ENCODE measurements at places on chromosomes 5 and 9.

- peak; percentile 73 for DNase-seq
These were observed 247.3 kb downstream of the MAN2A1 start for GRCh38 chr5:109936996-109937395.

DNA sequence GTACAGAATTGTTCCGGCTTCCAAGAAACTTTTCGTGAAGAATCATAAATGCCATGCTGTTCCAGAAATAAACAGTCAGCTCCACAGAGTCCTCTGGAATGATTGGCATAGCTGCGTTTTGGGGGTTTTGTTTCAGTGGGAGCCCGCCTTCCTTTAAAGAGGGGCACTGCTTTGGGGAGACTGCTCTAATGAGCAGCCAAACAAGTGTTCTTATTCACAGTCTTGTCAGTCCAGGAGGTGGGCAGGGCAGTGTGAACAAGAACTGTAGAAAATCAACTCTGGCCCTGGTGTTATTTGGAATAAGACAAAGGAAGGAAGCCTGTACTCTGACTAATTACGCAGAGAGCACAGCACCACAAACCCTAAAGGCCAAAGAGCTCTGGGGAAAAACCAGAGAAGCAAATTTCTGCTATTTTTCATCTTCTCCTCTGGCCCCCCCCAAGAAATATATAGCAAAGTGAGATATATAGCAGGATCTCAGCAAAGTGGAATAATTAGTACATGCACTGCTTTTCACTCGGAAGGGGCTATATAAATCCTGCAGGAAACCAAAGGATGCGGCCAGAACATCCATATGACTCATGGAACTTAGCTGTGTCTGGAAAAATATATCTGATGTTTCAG is 92.9 kb downstream of the GLDC start:
- no peak for DNase-seq

DNA sequence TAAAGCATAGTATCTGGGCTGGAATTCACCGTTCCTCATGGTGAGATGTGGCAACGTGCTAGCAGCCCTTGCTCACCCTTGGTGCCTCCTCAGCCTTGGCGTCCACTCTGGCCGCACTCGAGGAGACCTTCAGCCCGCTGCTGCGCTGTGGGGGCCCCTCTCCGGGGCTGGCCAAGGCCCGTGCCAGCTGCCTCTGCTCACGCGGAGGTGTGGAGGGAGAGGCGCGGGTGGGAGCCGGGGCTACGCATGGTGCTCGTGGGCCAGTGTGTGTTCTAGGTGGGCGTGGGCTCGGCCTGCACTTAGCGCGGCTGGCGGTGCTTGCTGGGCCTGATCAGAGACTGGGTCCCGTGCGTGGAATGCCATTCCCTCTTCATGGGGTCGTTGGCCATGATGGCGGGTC is 424.2 kb downstream of the KCTD16 start:
- DNase-seq = no peak

DNA sequence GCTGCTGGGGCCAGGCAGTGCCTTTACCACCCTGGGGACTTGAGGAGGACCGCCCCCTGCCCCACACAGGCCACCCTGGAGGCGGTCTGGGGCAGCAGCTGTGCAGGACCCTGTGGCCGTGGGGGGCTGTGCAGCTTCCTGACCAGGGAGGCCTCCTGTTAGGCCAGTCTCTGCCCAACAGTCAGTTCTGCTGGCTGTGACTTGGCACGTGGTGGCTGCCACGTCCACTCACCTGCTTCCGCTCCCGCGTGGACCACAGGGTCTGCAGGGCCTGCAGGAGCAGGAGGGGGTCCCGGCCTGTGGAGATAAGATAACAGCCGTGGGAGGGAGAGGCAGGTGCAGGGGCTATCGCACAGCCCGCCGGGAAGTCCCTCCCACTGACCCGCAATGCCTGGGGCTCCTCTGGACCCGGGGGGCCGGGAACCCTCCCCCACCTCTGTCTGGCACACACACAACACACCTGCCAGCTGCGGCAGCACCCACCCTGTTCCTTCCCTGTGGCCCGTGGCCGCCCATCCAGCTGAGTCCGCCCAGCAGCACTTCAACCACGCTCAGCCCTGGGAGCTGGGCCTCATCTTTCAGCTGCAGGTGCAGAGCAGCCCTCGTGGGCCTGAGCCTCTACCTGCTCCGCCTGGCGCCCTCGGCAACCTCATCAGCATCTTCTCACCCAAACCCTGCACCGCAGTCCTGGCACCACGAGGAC is 39.7 kb downstream of the EXD3 start:
- DNase-seq = no peak

- DNase-seq = peak; percentile 95
These were observed 29.3 kb downstream of the PRRC2B start for GRCh38 chr9:131423171-131423581.

DNA sequence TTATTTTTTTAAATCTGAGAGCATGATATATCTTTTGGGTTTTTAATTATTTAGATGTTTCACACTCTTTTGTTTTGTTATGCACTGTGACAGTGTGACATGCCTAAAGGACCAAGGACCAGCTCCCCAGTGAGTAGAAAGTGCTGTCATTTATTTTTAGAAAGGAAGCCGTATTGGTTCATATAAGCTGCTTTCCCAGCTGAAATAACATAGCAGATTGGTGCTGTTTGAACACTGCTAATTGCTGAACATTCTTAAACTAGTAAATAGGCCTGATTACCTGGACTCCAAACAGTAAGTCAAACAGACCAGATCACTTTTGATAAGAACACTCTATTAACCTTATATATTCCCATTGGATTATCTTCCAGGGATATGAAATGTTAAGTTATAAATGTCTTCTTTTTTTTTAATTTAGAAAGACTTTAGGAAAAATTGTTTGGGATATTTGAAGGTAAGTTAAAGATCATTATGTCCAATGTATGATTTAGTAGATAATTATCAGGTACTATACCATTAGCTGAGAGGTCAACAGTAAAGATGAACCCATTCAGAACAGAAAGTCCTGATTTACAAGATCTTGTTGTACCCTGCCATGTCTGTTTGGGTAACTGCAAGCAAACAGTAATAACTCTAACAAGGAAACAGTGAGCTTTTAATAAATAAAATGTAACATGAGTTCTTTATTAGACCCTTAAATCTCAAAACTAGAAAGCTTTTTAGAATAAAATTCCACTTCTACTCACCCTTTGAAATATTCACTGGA is 27.8 kb upstream of the ELL2 start:
- DNase-seq = no peak

DNA sequence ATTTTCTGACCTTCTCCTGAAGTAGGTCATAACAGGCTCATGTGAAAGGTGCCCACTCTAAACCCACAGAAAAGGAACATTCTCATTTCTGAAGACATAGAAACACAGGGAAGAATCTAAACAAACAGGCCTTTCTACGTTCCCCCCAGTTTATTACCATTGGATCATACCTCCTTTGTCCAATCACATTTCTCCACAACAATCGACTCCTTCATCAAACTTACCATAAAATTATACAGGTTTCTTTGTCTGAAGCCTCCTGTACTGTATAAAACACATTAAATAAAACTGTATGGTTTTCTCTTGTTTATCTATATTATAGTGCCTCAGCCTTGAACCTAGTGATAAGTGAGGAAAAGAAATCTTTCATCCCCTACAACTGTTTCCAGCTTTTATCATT is 340.7 kb downstream of the ENC1 start:
- no peak for DNase-seq

GRCh38 chr9:78298046-78298765 is 1.3 kb downstream of the PSAT1 start:
- no peak for DNase-seq

- DNase-seq = peak; percentile 11
These were observed 191.8 kb downstream of the PRR16 start for GRCh38 chr5:120655828-120656435.

DNA sequence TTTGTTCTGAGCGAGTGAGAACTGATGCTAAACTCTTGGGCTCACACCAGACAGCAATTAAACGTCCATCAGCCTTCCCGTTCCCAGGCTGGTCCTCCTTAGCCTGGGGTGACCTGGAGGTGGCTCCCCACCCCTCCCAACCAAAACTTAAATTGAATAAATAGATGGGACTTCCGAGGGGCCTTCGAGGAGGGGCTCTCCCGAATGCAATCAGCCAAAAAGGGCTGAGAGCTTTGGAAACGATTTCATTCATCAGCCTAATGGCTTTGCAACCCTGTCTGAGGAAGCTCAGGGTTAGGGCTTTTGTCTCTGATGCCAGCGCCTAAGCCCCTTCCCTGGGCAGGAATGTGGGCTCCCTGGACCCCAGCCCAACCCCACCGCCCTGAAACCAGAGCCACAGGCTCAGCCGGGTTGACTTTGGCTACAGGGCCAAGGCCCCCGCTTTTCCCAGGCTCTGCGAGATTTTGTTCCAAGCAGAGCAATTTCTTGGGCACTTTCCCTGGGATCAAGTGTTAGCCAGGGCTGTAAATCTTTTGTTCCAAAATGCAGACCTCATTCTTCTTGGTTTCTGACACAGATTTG is 29.2 kb downstream of the LHX3 start:
- DNase-seq = no peak

DNA sequence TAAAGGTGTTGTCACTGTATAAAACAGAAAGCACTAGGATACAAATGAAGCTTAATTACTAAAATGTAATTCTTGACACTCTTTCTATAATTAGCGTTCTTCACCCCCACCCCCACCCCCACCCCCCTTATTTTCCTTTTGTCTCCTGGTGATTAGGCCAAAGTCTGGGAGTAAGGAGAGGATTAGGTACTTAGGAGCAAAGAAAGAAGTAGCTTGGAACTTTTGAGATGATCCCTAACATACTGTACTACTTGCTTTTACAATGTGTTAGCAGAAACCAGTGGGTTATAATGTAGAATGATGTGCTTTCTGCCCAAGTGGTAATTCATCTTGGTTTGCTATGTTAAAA is 43.8 kb downstream of the NDFIP1 start:
- DNase-seq = no peak

DNA sequence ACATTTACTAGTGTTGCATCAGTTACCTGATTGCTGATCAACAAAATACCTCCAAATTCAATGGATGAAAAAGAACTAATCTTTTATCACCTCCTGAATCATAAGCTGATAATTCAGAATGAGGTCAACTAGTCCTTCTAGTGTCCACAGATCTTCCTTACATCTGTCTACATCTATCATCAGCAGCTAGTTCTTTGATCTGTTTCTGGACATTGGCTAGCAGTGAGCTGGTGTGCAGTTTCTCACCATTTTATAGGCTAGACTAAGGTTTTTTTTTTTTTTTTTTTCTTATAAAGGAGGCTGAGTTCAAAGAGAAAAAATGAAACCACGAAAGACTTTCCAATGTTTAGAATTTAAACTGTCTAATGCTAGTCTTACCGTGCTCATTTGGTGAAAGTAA is 534.3 kb upstream of the ST8SIA4 start:
- DNase-seq = no peak

GRCh38 chr5:102595332-102595731 is 96.5 kb upstream of the SLCO6A1 start:
- no peak for DNase-seq

DNA sequence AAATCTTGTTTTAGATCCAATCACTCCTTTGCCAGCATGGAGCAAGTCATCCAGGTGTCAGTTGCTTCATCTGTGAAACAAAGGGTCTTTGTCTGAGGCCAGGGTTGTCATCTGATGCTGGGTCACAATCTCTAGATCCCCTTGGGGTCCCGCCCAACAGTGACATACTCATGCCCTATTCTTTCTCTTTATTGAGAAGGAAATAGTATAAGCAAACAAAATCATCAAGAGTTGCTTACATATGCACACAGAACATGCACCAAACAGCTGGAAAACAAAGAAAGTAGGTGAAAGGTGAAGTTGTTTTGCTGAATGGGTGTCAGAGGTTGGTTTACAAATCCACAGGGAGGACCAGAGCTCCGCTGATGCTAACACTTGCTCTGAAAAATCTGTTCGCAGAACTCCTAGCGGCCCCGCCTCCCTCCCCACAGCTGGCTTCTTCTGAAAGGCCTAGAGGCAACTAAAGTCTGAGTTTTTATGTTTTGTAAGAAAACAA is 106.1 kb upstream of the SLC44A1 start:
- DNase-seq = no peak

- DNase-seq = no peak
These were observed 636.1 kb downstream of the KIF4B start for GRCh38 chr5:155649666-155650065.

DNA sequence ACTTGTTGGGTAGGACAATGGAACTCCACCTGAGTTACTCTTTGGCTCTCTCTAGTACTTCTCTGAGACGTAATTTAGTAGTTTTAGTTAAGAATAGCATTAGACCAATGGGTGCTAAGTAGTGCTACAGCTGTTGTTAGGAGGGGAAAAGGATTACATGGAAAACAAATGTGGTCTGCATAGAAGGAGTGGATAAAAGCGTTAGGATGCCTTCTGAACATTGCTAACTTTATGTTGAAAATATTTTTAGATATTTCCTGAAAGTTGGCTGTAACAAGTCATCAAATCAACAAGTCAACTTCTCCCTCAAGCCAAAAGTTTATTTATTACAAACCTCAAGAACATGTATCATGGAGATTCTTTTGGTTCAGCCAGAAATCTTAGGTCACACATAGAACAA is 409.5 kb upstream of the MEF2C start:
- DNase-seq = no peak

GRCh38 chr9:136675477-136676296 is 11.6 kb downstream of the AGPAT2 start:
- DNase-seq = no peak

DNA sequence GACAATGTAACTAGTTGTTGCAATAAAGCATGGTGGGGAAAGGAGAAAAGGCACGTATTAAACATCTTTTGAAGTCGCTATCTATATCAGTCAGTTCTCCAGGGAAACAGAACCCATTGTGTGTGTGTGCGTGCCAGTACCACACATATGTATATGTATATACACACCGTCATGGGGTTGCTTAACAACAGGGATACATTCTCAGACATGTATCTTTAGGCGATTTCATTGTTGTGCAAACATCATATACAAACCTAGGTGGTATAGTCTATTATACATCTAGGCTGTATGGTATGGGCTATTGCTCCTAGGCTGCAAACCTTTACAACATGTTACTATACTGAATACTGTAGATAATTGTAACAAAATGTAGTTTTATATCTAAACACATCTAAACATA is 2.3 kb downstream of the CDKN2B-AS1 start:
- no peak for DNase-seq

DNA sequence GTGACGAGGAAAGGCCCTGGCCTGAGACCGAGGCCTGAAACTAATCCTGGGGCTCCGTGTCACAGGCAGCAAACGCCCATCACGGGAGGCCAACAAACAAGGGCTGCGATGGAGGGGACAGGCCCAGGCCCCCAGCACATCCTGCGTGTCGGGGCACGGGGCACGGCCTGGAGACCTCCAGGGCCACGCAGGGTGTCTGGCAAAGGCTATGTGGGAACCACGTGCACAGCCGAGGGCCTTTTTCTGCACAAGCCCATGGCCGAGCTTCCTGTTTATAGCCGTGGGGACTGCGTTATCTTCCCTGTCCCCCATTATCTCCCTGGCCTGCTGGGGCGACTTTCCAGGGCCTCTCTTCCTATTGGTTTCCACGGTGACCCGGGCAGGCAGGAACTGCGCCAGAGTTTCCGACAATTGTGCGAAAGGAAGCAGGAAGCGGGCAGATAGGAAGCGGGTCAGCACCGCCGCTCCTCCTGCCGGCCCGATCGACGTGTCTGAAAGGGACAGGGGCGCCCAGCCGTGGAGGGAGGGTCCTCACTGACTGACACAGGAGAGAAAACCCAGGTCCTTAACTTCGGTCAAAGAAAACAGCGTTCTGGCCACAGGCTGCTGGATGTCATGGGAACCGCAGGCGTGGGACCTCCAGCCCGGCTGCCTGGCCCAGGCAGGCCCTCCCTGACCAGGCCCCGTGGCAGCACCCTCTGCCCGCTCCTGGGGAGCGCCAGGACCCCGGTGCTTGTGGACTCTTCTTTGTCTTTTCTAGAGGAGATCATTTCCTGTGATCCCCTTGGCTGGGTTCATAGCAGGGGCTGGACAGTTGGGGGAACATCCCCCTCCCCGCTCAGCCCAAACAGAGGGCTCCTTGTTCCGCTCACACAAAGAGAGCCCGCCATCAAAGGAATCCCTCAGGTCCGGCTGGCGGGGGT is 29.1 kb upstream of the SEC16A start:
- no peak for DNase-seq

Measured in GM12865 (cell line).